Endothelial cell of umbilical vein (primary cell): ENCODE measurements at places on chromosomes 13 and 19. TPM values are rescaled to one million over a fixed set of nuclear protein-coding genes. Genes with fewer than 3 reads are reported as not detected.

The PLK5 gene
- polyA plus RNA-seq, result not detected in 2 replicates

The RPS16 gene
- polyA plus RNA-seq, result 5,244 and 6,084 TPM in 2 replicates

The CAPN12 gene
- polyA plus RNA-seq, result 0.35 and 0.45 TPM in 2 replicates

The ATP4B gene
- polyA plus RNA-seq, result 0.05 and 0.06 TPM in 2 replicates

The FGF14 gene
- not detected in 2 replicates for polyA plus RNA-seq

The PSPC1 gene
- 22.1 and 22.8 TPM in 2 replicates for polyA plus RNA-seq

The KL gene
- 0.01 TPM in 1 of 2 replicates, not detected in the other for polyA plus RNA-seq

The VRK3 gene
- polyA plus RNA-seq, result 14.6 and 20.4 TPM in 2 replicates

The ELSPBP1 gene
- polyA plus RNA-seq, result not detected in 2 replicates

The RAX2 gene
- polyA plus RNA-seq, result not detected in 2 replicates

The GRK1 gene
- not detected in 2 replicates for polyA plus RNA-seq

The OR4F17 gene
- not detected in 2 replicates for polyA plus RNA-seq

The CYP2A7 gene
- not detected in 2 replicates for polyA plus RNA-seq

The ZNF682 gene
- polyA plus RNA-seq, result 2.3 and 2.8 TPM in 2 replicates
